ENCODE measurements at places on chromosomes 12 and 14.

- DNase-seq = no peak
Measured at GRCh38 chr12:130444061-130444460, 106.4 kb downstream of the PIWIL1 start.

DNA sequence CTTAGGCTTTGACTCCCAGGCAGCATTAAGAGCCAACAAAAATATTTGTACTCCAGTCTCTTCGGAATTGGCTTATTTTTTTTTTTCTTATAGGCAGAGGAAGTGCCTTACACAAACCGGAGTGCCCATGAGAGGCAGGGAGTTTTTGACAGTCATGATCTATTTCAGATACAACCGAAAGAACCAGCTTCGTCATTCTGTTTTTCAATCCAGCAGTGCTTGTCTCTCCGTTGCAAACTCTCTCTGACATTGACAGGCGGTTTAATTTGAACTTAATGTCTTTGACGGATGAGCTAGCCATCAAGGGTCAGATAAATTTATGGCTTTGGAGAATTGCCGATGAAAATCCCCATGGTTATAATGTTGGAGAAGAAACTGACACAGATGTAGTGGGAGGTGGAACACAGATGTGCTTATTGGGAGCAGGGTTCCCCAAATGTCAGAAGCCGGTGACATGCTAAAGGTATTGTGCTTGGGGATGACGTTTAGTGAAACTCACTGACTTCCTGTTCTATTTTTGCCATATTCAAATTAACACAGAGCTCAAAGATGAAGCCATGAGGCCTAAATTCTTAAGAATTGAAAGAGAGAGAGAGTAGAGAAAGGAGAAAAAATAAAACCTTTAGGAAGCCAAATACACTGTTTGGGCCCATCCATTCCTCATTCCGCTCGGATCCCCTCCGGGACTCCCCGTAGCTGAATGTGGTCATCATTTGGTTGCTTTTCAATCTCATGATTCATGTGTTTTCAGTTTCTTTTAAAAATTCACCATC lies 59.7 kb downstream of the PLXNC1 start:
- DNase-seq = no peak

GRCh38 chr14:51548187-51548586 lies 103.5 kb upstream of the FRMD6 start:
- DNase-seq = no peak

- DNase-seq = no peak
Measured at GRCh38 chr14:40847480-40847879, 759.2 kb upstream of the LRFN5 start.

- no peak for DNase-seq
Measured at GRCh38 chr12:58166643-58167042, 225.3 kb downstream of the ATP23 start.

DNA sequence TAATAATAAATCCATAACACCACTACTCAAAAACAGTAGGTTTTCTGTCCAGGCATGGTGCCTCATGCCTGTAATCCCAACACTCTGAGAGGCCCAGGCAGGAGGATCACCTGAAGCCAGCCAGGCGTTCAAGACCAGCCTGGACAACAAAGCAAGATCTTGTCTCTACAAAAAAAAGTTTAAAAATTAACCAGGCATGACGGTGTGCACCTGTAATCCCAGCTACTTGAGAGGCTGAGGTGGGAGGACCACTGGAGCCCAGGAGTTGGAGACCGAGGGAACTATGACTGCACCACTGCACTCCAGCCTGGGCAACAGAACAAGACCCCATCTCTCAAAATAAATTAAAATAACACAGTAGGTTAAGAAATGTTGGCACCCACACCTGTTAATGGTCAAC lies 44.5 kb upstream of the AP4S1 start:
- DNase-seq = no peak

GRCh38 chr14:101912841-101913240 lies 51.5 kb upstream of the DYNC1H1 start:
- no peak for DNase-seq

GRCh38 chr12:123337070-123337469 lies 27.6 kb downstream of the SBNO1 start:
- no peak for DNase-seq

DNA sequence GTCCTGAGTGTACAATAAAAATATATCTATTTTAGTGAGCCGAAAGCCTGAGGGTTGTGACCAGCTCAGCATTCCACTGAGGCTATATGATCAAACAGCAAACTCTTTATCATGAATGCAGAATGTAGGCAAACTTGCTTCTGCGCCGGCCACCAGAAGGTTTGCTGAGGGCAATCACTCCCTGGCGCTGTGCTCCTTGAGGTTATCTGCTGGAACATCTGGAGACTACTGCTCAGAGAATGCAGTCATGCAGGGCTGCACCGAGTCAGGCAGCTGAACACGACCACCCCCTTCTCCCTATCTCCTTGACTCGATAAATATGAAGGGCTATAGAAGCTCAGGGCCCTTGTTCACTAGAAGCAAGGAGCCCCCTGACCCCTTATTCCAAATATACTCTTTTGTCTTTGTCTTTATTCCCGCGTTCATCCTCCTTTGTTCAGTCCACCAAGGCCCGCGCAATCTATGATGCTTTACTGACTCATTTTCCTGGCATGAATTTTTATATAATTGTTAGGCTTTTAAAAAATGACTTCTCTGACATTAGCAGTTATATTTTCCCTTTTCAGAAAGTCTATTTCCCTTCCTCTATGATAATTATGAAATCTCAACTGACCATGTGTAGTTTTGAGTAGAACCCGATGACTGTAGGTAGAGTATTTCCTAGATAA lies 1089.3 kb downstream of the SLC16A7 start:
- no peak for DNase-seq

GRCh38 chr12:104458694-104459367 lies 2.1 kb downstream of the CHST11 start:
- DNase-seq = peak; percentile 37

GRCh38 chr14:32980178-32980901 lies 41.7 kb downstream of the NPAS3 start:
- DNase-seq = no peak

GRCh38 chr14:54775486-54776140 lies 127.0 kb downstream of the GCH1 start:
- DNase-seq = no peak

DNA sequence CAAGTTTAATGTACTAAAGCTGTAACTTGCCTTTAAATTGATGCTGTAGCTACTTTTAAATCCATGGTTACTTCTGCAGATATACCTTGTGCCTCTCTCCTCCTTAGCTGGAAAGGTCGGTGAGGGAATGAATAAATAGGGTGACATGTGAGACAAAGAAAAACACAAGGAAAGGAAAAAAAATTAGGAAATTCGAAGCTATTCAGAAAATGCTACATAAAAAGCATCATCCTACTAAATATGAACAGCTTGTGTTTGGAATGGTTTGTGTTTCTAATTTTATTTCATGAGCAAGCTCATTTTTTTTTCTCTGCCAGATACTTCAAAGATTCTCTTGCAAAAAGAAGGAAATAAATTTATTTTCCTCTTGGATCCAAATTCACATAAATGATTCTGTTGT lies 186.3 kb upstream of the NUDT4 start:
- DNase-seq = no peak

- peak; percentile 92 for DNase-seq
Measured at GRCh38 chr14:60151715-60152114, 13.5 kb downstream of the DHRS7 start.

DNA sequence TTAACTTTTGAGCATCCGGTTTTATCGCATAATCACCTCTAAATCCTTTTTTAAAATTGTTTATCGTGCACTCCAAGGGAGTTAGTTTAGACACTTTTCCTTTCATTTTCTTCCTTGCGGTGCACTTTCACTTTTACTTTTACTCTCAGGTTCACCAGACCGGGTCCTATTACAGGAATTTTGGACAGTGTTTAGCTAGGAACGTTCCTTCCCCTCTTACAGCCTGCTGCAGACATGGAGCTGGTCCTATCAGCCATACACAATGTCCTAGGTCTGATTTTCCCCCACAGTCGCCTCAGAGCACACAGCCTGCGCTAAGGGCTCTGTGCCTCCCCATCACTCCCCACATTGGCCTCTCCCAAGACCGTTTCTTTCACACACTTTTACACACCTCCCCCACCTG lies 103.9 kb downstream of the ALG10 start:
- no peak for DNase-seq

GRCh38 chr12:15778126-15778525 lies 11.1 kb downstream of the EPS8 start:
- DNase-seq = no peak

DNA sequence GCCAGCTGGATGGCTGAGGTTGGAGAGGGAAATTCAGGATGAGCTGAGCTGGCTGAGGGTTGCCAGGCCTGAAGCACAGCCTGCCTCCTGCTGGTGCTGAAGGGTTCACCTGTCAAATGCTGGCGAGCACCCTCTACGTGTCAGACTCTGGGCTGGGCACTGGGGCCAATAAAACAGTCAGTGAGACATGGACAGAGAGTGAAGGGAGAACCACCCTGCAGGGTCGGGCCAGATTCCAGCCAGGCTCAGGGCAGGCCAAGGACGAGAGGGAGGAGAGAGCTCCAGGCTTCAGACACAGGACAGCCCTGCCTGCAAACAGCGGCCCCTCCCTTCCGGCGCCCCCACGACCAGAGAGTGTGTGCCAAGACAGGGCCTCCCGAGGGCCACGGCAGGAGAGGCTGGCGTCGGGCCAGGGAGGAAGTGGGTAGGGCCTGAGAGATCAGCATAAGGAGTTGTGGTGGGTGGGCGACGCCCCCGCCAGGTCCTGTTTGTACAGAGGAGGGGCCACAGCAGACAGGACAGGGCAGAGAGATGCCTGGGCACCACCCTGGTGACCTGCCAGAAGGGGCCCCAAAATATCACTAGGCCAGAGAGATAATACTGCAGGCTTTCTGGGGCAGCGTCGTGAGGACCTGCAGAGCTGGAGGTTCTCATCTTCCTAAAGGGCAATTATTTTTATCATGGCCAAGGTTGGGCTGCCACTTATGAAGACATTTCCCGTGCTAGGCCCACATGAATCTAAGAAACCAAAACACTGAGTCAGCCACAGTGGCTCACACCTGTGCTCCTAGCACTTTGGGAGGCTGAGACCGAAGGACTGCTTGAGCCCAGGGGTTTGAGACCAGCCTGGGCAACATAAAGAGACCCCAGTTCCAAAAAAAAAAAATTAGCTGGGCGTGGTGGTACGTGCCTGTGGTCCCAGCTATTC lies 73.1 kb upstream of the GPR68 start:
- DNase-seq = no peak

GRCh38 chr12:93043877-93044209 lies 114.7 kb upstream of the EEA1 start:
- no peak for DNase-seq

- no peak for DNase-seq
Measured at GRCh38 chr12:42921741-42922504, 332.4 kb upstream of the PRICKLE1 start.

- DNase-seq = peak; percentile 66
Measured at GRCh38 chr12:56193025-56193578, 3.8 kb upstream of the SMARCC2 start.

DNA sequence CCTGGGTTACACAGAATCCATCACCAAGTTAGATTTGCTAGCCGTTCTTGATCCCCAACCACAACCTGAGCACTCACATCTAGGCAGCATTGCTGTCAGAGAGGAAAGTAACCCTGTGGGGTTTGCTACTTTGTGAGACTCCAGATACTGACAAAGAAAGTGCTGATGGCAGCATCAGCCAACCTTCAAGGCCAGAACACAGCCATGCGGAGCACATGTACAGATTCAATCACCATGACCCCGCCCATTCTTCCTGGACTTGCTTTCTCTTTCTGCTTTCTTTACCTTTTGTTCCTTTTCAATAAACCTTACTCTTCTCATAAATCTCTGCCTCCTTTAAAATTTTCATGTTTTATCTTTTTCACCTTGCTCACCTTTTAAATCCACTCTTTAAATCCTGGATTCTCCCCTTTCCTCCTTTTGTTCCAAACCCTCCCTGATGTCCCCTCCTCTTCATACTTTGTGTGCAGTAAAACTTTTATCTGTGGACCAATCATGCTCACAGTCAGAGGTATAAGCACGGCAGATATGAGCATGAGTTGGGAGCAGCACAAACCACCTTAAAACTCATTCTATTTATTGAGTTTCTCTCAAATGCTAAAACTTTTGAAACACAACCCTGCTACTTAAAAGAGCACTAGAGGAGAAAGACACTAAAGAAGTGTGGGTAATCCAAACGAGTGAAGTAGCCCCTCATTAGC lies 21.9 kb upstream of the CERS5 start:
- no peak for DNase-seq

DNA sequence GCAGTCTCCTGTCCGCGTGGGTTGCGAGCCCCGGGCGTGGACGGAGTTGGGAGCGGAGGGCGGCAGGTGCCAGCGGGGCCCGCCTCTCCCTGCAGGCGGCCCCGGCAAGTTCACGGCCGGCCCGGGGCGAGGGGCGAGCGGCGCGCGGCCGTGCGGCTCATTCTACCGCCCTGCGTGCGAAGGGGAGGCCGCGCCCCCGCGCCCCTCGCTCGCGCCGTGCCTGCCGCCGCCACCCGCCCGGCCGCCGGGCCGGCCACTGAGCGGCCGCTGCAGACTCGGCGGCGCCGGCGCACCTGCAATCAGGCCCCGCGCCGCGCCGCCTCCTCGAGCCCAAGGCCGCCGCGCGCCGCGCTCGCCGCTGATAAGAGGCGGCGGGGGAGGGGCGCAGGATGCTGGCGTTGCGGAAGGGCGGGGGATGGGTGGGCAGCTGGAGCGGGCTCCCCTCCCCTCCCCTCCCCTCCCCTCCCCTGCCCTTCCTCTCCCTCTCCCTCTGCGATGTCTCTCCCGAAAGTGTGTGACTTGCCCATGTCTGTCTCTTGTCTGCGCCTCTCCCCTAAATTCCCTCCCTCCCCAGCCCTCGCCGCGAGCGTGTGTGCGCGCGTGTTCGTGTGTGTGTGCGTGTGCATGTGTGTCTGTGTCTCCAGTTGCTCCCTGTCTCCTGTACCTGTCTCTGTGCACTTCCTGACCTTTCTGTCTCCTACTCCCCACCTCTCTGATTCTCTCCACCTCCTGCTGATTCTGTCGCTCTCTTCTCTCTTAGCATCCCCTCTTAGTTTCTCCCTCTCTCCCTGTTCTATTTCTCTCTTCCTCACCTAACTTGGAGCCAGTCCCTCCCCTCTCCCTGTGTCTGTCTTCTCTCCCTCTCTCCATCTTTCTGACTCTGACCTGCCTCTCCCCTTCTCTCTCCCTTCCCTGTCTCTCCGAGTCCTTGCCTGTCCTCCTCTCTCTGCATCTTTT lies 768.1 kb upstream of the TBX3 start:
- no peak for DNase-seq

- no peak for DNase-seq
Measured at GRCh38 chr12:119956047-119956446, 33.0 kb upstream of the BICDL1 start.

GRCh38 chr12:106138633-106139421 lies at the start of gene NUAK1:
Gene NUAK1 (minus strand): TSS chr12:106138954. CDS start chr12:106138653, 301 bp downstream.
- DNase-seq = peak; percentile 54
